ENCODE measurements at places on chromosomes 1 and 21.
A peak's percentile ranks its signal among the peaks of the same experiment; 100 is the strongest.

GRCh38 chr1:202104073-202104472, 18.6 kb upstream of the GPR37L1 start:
- no peak for DNase-seq

DNA sequence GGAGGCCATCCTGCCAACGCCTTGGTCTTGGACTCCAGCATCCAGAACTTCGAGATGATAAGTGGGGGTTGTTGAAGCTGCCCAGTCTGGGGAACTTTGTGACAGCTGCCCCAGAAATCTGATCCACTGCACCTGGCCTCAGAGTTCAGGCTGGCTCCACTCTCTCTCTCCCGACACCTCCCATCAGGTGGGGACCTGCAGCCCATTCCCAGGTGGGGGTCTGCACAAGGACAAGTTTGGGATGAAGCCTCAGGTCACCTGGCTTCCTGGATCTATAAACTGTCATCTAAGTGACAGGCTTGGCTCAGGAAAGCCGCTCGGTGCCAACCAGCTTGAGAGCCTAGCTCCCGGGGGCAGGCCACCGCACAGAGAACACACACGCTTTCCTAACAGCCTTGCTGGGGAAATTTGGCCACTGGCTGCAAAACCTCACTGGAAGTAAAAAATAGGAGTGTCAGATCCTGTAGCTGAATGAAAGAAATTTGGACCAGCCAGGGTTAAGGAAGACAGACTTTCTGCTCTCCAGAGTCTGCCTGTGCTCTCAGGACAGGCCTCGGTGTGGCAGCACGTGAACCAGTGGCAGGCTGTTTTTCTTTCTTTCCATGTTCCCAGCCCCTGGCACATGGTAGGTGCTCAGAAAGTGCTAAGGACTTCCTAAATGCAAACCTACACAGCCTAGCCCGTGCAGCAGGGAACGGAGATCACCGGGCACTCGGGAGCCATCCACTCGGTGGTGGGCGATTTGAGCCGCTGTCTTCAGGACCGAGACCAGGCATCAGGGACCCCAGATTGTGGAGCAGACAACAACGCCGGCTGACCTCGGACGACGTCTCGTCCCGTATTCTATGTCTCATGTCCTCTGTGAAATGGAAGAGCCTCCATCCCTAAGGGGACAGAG, 42.6 kb upstream of the LBR start:
- DNase-seq = no peak

DNA sequence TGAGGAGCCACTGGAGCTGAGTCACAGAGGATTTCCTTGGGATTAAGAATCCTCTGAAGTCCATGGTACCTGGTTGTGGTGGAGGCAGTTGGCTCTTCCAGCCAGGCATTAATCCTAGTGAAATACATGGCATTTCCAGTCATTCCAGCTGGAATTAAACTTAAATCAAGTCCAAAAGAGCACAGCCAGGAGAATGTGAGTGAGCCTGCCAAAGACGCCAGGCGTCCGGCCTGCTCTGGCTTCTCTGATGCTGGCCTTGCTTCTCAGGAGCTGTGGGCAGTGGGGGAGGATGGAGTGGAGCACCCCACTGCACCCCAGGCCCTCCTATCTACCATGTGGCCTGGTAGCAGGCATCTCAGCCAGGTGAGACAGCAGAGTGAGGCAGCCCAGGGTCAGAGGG, 23.4 kb upstream of the TENT5C start:
- DNase-seq = no peak

- no peak for DNase-seq
Observed at GRCh38 chr1:205532026-205532898, 27.8 kb downstream of the CDK18 start.

DNA sequence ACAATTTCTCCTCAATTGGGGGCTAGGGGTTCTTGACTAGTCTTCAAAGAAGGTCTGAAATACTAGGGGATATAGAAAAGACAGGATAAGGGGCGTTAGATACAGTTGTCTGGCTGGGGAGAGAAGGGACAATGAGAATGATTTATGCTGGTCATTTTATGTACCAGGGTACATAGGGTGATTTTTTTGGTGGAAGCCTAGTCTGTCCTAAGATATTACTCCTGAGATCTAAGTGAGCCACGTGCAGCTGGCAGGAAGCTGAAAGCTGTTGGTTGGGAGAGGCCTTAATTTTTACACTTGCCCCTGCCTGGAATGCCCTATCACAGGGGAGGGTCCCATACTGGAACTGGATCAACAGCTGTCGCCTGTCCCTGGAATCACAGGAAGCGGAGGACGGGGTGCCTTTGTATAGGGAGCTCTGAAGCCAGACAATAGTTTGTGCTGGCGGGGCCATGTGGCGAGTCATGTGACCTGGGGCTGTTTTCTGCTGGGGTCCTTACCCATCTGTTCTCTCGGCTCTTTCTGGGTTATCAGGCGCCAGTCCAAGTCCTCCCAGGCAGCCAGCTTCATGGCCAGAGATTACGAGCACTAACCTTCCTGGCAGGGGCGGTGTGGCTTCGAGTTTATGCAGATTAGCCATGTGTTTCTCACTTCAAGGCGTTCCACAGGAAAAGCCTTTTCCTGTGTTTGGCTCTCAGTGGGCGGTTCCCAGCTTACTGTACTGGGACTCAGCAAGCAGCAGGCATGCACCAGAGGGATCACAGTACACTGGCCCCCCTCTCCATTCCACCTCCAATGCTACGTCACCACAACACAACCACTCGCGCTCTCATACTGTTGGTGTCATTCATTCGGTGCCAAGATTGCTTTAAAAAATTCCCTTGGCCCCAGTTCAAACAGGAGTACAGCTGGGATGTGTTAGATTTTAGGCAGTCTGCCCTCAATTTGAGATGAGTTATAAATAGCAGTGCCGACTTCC, 27.5 kb downstream of the ARID1A start:
- no peak for DNase-seq

GRCh38 chr1:92961896-92962752, 862 bp upstream of the DIPK1A start:
- DNase-seq = peak; percentile 42

DNA sequence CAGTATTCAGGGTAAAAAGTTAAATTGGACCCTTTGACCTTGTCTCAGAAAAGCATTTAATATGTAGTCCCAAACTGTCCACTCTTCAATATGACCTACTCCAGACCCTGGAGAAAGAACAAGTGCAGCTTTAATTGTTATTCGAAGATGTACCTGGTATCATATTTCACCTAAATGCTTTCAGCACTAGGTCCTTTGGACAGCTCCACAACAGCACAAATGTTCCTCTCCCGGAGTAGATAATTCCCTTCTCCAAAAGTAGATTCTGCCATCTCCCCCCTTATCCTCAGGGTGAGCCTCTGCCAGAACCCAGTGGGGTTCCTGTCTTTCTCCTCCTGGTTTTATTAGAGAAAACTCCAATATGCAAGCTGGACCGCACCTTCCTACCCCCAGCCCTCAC, 104.5 kb upstream of the AJAP1 start:
- DNase-seq = no peak

DNA sequence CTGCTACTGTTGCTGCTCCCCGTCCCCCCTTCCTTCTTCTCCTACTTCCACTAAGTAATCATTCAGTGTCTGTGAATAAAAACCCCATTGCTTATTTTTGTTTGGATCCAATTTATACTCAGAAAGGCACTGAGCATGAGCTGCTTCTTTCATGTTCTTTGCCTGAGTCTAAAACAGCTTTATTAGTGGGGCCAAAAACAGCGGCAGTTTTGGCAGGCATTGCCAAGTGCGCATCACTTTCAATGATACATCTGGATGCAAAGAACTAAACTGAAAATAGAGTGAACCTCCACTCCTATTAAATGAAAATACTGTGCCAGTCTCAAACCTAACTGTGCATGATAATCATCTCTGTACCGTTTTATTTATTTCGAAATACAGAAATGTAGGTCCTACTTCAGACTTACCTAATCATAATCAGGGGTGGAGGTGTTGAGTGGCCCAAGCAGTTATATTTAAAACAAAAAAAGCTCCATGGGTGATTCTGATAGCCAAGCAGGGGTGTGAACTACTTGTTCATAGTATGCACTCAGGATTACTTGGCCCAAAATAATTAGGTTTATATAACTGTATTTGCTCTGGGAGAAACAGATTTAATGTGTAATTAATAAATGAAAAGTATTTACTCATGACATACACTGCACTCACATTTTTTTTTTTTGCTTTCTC, 48.4 kb downstream of the NEK7 start:
- DNase-seq = no peak

DNA sequence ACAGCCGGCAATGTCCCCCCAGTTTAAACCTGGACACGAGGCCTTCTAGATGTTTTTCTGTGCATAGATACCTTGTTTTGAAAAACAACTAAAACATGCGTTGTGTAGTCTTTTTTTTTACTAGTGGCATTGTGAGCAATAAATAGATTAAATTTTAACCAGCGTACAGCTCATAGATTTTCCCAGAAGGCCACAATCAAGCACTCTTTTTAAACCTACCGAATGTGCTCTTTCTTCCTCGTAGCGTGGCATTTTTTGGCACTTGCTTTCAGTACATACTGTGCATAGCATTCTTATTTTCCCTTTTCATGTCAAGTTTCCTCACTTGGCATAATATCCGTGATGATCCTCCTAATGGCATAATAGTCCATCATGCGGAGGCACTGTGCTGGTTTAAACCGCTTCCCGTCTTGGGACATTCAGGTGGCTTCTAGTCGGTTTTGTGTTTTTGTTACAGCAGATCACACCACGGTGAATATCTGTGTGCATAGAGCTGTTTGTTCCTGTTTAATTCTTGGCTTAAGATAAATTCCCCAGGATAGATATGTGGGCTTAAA, 95.3 kb downstream of the PDE9A start:
- DNase-seq = no peak

DNA sequence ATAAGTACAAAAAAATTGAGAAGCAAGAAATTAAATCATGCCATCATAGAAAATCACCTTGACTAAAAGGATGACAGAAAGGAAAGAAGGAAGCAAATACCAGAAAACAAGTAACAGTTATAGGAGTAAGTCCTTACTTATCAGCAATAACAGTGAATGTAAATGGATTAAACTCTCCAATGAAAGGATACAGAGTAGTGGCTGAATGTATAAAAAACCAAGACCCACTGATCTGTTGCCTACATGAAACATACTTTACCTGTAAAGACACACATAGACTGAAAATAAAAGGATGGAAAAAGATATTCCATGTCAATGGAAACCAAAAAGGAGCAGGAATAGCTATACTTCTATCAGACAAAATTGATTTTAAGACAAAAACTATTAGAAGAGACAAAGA, 52.2 kb downstream of the RABGAP1L start:
- DNase-seq = no peak

GRCh38 chr1:233433436-233434210, 106.1 kb downstream of the MAP3K21 start:
- DNase-seq = no peak

- DNase-seq = no peak
Observed at GRCh38 chr1:154208677-154209388, 2.7 kb upstream of the CFAP141 start.

DNA sequence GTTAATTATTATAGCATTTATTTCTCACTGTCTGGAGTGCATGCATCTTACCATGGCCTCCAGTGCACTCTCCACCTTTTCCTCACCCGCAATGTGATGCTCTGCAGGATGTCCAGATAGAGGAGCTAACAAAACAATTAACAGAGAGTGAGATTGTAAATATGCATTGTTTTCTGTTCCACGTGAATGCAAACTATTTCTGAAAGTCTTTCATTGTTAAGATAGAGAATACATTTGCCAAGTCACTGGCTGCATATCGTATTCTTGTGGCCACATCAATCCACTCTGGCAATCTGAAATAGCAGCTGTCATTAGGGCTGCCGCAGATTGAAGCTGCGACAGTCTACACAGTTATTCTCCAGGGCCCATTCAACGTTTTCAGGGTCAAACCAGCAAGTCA, 143.8 kb downstream of the DUSP10 start:
- DNase-seq = no peak

DNA sequence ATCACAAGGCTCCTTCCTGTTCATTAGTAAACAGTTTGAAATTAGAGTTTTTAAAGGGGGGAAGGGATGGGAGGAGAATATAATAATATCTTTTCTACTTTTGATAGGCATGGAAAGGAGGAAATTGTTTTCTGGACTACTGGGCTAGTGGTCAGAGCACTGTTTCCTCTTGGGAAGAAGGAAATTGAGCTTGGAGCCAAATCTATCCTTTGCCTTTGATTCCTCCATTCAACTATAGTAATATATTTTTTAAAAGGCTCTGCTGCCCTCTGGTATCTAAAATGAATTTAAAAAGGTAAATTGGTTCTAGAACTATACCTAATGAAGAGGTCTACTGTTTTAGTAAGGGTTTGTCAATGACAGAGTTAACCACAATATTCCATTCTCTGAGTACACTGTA, 5.9 kb downstream of the IARS2 start:
- DNase-seq = no peak

DNA sequence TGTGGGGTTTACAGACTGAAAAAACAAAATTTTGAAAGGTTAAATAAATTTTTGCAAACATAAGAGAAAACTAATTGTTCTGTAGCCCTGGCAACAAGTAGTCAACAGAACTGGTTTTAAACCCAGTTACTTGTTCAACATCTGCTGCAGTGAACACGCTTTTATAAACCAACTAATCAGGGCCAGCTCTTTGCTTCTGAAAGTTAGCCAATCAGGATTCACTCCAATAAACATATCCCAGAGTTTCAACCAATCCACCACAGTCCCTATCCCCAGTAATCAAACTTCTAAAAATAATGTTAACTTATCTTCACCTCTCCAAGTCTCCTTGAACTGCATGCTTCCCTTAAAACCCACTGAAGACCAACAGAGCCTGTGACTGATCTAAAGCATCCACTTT, 306.6 kb downstream of the CTH start:
- no peak for DNase-seq

DNA sequence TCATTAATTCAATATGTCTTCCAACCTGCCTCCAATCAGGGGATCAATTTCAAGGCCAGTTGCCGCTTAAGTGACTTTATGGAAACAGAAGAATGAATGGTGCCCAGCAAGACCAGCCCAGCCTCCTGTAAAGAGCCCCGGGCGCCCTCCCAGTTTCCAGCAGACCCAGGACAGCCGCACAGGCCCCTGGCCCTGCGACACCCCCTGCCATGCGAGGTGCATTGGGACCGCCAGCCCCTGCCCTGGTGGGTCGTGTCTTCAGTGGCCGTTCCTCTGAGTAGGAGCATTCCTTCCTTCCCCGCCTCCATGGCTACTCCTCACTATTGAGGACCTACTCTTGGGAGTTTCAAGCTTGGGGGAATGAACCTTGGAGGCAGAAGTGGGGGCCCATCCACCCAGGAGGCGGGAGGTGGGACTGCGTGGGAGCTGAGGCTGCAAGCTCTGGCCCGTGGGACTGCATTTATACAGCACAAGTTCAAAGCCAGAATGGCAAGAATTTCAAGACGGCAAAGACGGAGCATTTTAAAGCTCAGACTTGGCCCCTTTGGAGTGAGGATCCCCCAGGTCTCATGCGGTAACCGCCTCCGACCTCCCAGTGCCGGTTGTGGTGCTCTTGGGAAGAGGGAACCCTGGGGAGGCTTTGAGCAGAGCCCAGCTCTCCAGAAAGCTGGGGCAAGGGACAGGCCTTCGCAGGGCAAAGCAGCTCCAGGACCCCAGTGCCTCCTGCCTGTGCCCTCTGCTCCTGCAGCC, 73.1 kb upstream of the ACTRT2 start:
- no peak for DNase-seq

DNA sequence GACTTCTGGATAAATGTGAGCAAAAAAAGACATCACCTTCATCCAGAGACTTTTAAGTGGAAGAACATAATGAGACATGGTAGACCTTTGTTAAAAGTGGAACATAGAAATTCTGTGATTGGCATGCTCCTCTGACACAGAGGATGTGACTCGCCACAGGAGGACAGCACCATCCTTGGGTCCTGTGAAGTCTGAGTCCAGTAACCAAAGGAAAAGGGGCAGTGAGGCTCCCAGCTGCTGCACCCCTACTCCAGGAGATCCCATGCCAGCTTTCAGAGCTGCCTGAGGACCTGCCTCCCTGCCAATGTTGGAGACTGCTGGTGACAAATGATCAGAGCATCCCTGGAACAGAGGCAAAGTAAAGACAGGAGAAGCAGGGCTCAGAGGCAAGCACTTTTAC, 136.2 kb downstream of the BRINP2 start:
- no peak for DNase-seq
